ENCODE measurements at places on chromosomes 5 and 9.
A peak's percentile ranks its signal among the peaks of the same experiment; 100 is the strongest.

- DNase-seq = no peak
Observed at GRCh38 chr9:14400658-14400995, 86.7 kb upstream of the NFIB start.

- DNase-seq = no peak
Observed at GRCh38 chr5:10513501-10514442, 50.1 kb upstream of the ANKRD33B start.

GRCh38 chr5:132086277-132086794, 12.7 kb downstream of the CSF2 start:
- DNase-seq = peak; percentile 88

- no peak for DNase-seq
Observed at GRCh38 chr5:31916327-31916726, 257.8 kb downstream of the GOLPH3 start.

- no peak for DNase-seq
Observed at GRCh38 chr5:110517396-110517795, 209.1 kb downstream of the TMEM232 start.

DNA sequence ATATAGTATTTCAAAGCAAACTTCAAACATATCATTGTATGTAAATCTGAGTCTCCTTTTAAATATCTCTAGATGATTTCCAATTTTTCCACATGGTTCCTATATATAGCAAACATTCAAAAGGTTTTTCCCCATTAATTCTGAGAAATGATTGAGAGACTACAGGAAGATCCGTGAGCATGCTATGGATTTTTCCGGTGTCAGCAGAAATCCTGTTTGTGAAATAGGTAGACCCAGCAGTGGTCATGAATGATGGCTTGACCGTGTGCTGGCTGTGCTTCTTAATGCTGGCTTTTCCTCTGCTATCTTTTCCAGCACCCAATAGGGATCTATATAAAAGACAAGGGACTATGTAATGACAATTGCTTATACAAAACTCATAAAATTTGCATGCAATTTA, 485.3 kb downstream of the PSAT1 start:
- DNase-seq = no peak

GRCh38 chr5:170971-171800, 20.1 kb upstream of the LRRC14B start:
- no peak for DNase-seq

- DNase-seq = no peak
Observed at GRCh38 chr9:122007837-122008236, 85.3 kb downstream of the TTLL11 start.

GRCh38 chr5:131720714-131721113, 76.1 kb downstream of the FNIP1 start:
- DNase-seq = no peak

DNA sequence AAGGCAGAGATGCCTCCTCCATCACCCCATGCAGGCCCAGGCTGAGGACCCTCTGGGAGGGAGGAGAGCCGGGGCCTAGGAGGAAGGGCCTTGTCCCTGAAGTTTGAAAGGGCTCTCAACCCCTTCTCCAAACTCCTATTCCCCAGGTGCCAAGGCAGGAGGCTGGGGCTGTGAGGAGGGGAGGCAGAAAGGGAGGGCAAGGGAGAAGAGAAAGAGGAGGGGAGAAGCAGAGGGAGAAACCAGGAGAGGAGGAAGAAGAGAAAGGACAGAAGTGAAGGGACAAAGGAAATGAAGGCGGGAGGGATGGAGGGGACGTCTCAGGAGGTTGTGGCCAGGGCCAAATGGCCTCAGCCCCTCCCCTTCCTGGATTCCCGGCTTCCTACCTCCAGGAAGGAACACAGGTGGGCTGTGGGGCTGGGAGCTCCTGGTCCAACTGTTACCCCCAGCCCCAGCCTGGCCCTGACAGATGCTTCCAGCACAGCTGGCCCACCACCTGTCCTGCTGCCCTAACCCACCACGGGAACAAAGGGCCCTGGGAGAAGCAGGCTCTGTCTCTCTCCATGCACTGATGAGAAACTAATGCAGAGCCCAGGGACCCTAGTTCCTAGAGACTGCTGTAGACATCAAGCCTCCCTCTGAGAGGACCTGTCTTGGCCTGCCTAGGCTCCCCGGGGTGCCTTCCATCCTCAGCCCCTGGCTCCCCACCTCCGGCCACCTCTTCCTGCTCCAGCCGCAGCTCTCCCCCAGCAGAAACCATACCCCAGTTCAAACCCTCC, 3.5 kb downstream of the DBN1 start:
- no peak for DNase-seq

GRCh38 chr9:38278931-38279679, 113.4 kb upstream of the ALDH1B1 start:
- DNase-seq = no peak

- DNase-seq = no peak
Observed at GRCh38 chr9:128716581-128717254, 7.2 kb downstream of the ZDHHC12 start.

DNA sequence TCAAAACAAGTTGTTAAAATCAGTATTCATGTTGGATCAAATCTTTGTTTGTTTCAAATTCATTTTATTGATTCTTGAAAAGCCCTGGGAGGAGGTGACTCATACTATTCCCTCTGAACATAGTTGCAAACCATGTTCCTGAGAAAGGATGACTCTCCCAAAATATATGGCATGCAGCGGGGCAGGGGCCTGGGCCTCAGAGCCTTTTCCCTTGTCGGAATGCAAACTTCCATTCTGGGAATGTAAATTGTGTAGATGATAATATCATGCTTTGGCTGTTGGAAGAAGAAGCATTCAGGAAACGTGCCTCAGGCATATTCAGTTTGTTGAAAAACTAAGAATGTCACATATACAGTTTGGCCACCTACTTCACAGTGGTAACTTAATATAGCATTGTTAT, 242.0 kb downstream of the AUH start:
- DNase-seq = no peak

- DNase-seq = no peak
Observed at GRCh38 chr5:3862906-3863305, 267.3 kb downstream of the IRX1 start.

GRCh38 chr5:35377653-35378052, 147.4 kb upstream of the PRLR start:
- DNase-seq = no peak

- DNase-seq = peak; percentile 88
Observed at GRCh38 chr9:137083394-137084004, 3.3 kb upstream of the MAN1B1 start.

- DNase-seq = no peak
Observed at GRCh38 chr9:112757282-112757883, 6.8 kb downstream of the SNX30 start.

- DNase-seq = no peak
Observed at GRCh38 chr5:137415231-137415681, 83.9 kb downstream of the SPOCK1 start.

- DNase-seq = no peak
Observed at GRCh38 chr5:128870923-128871322, 94.4 kb upstream of the SLC27A6 start.

DNA sequence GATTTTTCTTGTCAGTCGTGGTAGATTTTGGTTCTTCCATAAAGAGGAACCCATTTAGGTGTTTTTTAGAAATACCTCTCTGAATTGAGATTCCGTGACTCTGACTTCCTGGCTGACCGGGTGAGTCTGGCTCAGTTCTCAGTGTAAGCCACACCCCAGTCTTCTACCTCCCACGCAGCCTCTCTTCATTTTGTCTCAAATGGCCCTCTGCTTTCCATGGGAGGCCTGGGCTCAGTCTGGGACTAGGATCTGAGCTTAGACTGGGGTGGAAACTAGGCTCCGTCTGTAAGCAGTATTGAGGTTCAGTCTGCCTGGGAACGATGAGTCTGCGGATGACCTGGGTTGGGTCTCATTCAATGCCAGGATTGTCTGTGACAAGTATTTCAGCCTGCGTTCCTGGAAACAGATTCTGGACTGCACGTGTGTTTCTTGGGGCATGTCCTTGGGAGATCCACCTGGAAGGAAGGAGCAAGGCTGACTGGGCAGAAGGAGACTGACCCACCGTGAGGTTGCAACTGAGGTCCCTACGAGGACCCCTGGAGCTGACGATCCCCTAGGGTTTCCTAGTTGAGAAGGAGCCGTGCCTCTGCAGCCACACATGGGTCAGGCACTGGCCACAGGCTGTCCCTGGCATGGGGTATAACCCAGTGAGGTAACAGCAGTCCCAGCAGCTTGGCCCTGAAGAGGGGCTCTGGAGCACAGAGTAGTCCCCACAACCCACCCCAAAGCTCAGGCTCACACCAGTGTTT, 12.4 kb upstream of the CRB2 start:
- DNase-seq = peak; percentile 61
